AG20443 (cell line): ENCODE measurements at places on chromosomes 2 and 18.

DNA sequence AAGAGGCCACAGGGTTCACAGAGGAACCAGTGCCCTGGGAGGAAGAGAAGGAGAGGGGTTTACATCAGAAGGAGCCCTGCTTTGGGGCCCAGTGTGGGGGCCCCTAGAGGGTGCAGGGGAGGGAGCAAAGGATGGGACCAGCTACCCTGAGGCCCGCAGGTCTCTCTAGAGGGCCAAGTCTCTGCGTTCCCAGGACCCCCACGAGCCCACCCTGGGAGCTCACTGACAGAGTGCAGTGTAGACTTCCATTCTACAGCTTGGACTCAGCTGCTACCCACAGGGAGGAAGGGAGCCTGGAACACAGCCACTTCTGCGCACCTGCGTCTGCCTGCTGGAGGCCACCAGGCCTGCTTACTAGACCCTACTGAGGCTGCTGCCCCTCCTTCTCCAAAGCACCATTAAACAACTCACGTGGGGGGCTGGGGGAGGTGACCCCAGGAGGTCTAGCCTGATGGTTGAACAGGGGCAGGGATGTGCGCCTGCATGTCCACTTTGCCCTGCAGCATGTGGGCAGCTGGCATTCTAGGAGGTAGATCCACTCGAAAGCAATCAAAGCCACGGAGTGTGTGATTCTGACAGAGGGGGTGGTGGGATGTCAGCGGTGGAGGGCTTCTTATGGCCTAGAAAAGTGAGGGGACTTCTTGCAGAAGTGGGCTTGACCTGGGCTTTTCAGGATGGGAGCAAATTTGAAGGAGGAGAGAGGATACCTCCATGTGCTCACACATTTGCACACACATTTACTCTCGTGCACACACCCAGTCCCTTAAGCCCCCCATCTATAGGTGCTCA lies 90.2 kb downstream of the ZFP36L2 start:
- DNase-seq, result no peak

- no peak for DNase-seq
These were observed 248.5 kb upstream of the SESTD1 start for GRCh38 chr2:179513181-179513580.

DNA sequence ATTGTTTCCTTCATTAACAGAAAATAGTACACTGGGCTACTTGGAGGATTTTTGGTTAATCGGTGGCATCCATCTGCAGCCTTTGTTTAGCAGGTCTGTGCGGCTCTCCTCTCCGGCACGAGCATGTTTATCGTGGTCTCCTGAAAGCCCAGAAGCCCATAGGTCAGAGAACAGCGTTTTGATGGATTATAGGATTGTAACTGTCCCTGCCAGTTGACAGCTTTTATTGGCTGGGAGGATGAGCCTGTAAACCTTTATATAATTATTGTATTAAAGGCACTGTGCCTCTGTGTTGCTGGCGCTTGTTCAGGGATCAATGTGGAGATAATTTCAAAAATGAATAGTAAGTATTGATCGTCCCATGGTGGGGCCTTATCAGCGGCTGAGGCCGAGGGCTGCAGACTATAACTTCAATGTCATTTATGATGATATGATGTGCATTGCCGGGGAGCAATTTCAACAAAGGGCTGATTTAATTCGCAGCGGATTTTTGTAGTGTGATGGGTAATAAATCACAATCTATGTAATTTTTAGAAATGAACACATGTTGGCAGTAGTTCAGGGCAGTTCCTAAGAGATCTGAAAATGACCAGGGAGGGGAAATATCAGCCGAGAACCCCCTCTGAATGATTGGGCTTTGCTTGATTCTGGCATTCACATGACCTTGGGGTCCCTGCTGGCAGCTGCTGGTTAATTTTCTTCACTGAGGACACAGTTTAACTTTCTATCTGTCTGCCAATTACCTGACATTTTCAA lies 736.1 kb downstream of the GALR1 start:
- no peak for DNase-seq

GRCh38 chr2:176745543-176746200 lies 466.9 kb upstream of the HNRNPA3 start:
- no peak for DNase-seq

DNA sequence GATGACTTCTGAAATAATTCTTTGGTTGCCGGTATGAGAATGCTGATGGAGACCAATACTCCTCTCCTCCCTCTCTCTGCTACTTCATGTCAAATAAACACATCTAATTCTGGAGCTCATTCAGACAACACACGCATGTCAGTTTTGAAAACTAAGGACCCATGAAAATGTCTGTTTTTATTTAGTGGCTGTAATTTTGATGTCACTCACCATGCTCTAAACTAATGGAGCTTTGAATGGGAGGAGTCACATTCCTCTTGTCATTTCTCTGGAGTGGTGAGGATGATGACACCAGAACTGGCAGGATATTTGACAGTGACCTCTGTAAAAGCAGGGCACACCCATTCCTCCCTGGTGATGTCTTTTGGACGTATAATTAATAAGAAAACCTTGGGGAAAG lies 163.0 kb downstream of the PHLPP1 start:
- peak; percentile 48 for DNase-seq

- DNase-seq, result no peak
These were observed 8.0 kb upstream of the KDM3A start for GRCh38 chr2:86433137-86433536.

- peak; percentile 22 for DNase-seq
These were observed 423.7 kb downstream of the LPIN1 start for GRCh38 chr2:12170121-12170520.

- no peak for DNase-seq
These were observed 238.8 kb downstream of the SMAD2 start for GRCh38 chr18:47691611-47692010.

DNA sequence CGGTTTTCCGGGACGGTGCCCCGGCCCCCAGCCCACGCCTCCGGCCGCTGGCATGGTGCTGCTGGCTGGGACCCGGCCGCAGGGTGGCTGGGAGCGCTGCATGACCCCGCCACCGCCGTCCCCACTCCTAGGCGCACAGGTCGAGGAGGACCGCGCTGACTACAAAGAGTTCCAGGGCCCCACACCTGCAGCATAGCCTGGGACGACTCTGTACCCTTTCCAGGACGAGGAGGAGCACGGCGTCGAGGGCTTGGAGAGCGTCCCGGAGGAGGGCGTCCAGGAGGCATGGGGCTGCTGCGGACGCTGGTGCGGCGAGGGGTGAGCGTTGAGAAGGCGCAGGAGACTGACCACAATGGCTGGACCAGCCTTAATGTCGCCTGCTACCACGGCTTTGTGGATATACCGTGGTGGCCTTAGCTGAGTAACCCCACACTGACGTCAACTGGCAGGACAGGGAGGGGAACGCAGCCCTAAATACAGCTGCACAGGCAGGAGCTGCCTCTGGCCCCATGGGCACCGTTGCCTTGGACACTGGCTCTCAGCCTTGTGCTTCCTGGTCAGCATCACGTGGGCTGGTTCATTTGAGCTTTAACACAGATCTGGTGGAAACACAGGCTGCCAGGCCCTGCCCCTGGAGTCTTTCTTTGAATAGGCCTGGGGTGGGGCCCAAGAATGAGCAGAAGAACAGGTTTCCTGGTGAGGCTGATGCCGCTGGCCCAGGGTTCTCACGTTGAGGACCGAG lies 40.9 kb upstream of the TRIM43B start:
- DNase-seq, result no peak

GRCh38 chr2:99403084-99403483 lies 65.9 kb downstream of the EIF5B start:
- DNase-seq, result no peak

GRCh38 chr2:19028587-19029375 lies 329.6 kb downstream of the OSR1 start:
- no peak for DNase-seq

DNA sequence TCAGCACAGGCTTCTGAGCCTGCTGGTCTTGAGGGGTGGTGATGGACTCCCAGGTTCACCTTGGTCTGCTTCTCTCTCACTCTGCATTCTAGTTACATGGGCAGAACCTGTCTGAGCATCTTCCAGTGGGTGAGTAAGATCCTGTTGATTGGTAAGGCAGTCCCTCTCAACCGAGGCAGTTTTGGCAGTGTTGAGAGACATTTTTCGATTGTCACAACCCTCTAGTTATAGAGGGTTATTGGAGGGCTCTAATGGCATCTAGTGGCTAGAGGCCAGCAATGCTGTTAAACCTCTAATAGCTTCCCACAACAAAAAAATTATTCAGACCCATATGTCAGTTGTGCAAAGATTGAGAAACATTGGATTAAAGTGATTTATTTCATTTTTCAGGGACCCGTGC lies 9.3 kb upstream of the MGAT5 start:
- DNase-seq, result no peak

DNA sequence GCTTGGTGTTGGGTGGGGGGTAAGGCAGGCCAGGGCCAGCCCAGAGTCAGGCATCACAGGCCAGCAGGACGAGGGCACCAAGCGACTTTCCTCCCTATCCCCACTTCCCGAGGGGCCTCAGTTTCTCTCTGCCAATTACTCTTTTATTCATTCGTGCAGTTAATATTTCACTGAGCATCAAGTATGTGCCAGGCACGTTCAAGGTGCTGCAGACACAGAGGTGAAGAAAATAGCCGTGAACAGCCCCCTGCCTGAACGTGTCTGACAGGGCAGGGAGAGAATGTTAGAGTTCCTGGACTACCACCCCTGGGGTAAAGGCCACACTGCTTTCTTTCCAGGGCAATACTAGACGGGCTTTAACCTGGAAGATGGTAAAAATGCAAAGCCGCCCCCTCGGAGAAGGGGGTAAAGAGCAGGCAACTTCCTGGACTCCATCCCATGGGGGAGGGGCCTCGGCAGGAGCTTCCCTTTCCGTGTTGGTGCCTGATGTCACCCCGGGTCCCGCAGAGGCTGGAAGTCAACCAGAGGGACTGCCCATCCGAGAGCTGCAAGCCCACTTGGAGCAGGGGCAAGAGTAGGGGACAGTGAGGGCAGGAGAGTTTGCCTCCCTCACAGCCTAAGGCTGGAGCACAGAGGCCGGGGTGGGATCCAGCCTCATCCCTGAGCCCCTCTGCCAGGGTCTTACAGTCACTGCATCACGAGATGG lies 47.1 kb downstream of the CENPO start:
- no peak for DNase-seq

GRCh38 chr2:25103287-25103871 lies 61.5 kb downstream of the EFR3B start:
- peak; percentile 91 for DNase-seq

- peak; percentile 60 for DNase-seq
These were observed 22.5 kb upstream of the ACVR1 start for GRCh38 chr2:157898591-157898996.

- DNase-seq, result no peak
These were observed 272.3 kb downstream of the CDH20 start for GRCh38 chr18:61605376-61606067.

DNA sequence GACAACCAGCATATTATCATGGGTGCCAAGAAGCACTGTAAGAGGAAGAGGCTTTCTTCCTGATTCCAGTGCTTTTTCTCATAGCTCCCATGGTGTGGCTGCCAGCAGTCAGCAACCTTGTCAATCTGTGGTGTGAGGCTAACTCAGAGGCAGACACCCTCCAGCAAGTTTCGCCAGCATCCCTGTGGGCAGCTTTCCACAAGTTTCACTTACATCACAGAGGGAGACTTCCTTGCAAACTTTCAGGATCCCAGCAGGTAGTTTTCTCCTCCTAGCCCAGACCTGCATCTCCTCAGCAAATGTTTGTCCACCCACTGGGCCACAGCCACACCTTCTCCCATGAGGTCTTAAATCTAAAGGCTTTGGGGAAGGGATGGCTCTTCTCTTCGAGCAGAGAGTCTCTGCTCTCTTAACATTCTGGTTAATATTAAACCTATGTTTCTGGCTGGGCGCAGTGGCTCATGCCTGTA lies 9.1 kb downstream of the DNAH7 start:
- DNase-seq, result no peak

DNA sequence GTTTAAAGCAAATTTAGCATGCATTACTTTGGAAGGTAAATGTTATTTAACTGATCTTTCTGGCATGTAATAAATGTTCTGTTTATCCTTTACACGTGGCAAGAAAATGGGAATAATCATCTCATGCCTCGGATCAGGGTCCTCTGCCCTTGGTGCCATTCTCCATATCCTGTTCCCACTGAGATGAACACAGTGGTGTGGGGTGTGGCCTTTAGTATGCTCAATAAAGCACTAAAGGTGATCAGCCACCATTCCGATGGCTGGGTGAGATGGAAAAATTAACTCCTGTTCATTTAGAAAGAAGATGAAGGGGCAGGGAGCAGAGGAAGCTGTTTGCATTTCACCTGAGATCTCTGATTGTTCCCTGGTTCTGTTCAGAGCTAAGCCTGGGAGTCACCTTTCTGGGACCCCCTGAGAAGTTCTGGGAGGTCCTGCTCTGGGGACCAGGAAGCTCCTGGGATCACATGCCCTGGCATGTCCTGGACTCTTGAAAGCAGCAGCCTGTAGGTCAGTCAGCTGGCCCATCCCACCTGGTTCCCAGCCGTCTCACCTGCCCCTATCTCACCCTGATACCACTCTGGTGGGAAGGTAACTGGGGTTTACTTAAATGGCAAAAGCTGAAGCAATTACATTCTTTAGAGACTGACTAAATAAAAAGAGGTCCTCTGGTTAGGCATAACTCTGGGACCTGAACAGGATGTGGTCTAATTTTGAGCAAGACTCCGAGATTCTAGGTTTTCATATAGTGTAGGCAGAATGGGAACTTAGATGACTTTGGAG lies 288.9 kb upstream of the EPAS1 start:
- DNase-seq, result no peak
